Hippocampal formation (tissue), 2 donors: ENCODE measurements at places on chromosomes 7 and 10.

DNA sequence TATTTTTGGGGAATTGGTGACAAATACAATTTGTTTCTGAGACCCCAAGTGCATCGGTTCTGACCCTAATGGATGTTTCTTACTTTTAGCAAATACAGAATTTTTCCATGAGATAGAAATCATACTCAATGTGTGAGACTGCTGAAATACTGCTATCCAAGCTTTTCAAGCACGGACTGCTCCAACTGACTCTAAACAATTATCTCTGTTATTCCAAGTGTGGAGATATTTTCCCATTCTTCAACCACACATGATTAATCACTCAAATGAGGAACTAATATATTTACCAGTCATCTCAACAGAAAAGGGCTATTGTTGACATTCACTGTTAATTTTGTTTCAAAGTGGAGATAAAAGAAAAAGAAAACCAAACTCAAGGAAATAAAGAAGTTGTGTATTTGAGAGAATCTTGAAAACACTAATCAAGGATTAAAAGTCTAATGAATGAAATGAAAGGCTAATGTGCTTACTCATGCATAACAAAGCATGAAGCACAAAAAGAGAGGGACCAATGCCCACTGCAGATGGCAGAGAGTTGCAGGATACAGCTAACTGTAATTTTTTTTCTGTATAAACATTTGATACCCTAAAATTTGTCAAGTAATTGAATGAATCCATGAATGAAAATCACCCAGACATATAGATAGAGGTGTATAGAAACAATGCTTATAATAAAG lies 423.6 kb downstream of the DGKB start:
- no peak for DNase-seq

DNA sequence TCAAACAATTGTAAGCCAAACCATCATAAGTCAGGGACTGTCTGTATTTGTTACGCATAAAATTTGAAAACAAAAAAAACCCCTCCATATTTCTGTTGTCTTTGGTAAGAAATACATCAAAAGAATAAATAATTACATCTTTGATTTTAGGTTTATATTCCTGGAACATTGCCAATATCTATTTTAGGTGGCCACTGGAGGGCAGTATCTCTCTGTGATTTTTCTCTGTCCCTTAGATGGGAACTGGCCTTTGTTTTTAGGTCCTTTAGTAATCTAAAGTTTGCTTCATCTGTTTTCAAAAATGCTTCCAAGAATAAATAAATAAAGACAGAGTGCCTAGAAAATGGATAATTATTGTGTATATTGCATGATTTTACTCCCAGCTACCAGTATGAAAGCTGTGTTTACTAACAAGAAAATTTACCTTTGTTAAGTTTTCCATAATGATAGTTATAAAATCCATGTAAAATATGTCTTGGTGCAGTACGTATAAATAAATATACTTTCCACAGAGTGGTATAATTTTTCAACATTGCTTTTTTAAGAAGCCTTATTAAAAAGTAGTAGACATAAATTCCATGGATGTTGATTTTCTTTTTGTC lies 64.2 kb downstream of the PHYHIPL start:
- DNase-seq = no peak

DNA sequence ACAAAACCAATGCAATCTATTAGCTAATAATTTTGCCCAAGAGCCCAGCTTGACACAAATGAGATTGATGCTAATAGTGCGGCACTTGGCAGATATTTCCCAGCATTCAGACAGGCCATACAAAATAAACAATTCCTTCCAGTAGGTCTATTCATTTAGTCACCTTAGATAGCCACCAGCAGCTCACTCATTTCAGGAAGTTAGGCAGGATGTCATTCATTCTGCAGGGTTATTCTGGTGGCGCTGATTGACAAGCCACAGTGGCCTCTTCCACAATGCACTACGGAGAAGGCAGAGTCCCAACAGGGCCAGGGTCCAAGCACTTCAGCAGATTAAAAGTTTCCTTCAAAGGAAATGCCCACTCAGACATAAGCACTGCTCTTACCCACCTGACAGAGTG lies 55.8 kb downstream of the PIK3AP1 start:
- DNase-seq = no peak

- no peak for DNase-seq
Measured at GRCh38 chr10:69794673-69795072, 7.0 kb upstream of the COL13A1 start.
